ENCODE measurements at places on chromosomes 7 and 10.

- DNase-seq: no peak
Measured at GRCh38 chr7:46478046-46478445, 557.0 kb upstream of the IGFBP3 start.

DNA sequence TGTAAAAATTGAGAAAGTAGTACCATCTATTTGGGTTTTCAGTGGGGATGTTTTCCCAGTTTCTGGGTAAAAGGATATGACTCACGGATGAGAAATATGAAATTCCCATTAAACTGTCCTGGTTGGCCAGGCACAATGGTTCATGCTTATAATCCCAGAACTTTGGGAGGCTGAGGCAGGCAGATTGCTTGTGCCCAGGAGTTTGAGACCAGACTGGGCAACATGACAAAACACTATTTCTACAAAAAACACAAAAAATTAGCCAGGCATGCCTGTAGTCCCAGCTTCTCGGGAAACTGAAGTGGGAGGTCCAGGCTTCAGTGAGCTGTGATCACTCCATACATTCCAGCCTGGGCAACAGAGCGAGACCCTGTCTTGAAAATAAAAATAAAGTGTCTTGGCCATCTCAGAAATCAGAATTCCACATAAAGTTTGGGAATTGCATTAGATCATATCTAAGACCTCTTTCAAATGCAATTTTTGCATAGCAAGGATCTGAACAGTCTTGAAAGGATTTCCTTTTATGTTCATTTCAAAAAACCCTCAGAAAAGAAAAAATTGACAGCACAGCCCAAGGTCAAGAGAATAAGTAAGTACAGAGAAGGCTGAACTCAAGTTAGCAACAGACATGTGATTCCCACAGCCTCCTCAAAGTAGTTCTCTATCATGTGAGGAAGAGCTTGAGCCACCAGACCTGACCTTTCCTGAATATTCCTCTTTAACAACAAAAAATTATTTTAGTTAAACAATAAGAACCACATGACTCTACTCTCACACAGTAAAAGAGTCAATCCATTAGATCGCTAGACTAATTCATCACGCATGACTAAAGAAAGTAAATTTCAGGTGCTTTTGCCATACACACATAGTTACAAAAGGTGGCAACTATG, 141.5 kb upstream of the CAV2 start:
- DNase-seq: no peak

- no peak for DNase-seq
Measured at GRCh38 chr7:27198138-27198841, 1.6 kb downstream of the HOXA13 start.

GRCh38 chr10:35192645-35193249, 66.1 kb downstream of the CREM start:
- no peak for DNase-seq

DNA sequence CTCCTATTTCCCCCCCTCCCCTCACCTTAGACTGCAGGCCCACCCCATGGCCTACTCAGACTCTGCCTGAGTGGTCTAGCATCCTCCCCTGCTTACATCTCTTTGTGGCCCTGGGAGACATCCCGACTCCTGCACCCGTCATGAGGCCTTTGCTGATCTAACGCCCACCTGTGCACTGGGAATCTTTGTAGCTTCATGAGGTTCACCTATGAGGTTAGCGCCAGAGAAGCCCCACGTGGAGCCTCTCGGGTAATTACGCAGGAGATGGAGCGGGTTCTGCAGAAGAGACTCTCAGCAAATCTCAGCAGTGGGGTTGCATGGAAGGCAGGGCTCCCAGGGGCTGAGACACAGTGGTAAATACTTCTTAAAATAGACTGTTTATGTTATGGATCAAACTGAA, 43.5 kb upstream of the HSPA12A start:
- no peak for DNase-seq

- no peak for DNase-seq
Measured at GRCh38 chr7:50147951-50148808, 55.1 kb upstream of the ZPBP start.

DNA sequence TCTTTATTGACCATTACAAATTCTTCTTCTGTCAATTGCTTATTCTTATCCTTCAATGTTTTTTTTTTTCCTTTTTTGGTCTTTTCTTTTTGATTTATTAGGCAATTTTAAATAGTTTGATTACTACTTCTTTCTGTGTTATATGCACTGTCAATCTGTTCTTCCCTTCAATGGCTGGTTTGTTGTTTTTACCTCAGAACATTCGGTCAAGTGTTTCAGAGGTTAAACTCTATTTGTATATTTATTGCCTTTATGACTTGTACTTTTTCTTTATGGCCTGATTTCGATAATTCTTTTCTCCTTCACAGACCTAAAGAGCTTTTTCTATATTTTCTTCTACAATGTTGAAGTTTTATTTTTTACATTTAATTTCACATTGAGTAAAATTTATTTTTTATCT, 171.5 kb upstream of the AKR1E2 start:
- DNase-seq: no peak

DNA sequence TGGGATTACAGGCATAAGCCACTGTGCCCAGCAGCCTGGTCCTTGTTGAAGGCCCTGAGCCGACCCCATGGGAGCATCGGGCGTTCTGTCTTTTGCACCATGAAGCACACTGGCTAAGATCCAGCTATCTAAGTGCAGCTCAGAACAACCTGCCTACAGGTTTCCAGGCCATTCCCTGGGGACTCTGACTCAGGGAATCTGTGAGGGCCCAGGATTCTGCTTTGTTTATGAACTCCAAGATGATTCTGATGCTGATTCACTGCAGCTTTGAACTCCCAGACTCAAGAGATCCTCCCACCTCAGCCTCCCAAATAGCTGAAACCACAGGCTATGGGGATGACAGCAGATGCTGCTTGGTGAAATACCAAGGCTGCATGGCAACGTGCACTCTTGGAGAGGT, 30.2 kb downstream of the NPTX2 start:
- DNase-seq: no peak

DNA sequence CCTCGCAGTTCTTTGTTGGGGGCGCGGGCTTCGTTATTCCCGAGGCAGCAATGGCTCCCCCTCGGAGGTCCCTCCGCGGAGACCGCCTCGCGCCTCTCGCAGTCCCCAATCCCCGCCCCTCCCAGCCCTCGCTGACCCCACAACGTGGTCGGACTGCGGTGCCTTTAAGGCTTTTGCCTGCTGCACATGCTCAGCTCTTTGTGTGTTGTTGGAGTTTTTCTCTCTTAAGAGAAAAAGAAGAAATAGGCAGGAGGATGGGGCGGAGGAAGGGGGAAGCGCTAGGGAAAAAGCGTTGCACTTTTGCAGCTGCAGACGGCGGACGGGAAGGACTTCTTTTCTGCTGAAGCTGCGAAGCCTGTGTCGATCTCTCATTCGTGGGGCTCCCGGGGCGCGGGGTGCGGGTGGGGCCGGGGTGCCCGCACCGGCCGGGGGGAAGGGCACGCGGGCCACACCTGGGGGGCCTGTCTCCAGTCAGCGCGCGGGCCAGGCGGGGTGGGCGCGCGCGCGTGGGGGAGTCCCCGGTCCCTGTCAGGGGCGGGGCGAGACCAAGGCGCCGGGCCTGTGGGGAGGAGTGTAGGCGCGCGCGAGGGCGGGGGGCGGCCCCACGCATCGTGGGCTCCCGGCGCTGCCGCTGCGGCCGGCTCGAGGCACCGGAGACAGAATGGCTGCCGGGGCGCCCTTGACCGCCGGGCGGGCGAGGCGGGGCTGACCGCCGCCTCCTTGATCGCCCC, 445 bp upstream of the ATRNL1 start:
- DNase-seq: no peak

Measured in esophagus squamous epithelium (tissue), 5 donors.